ENCODE measurements at places on chromosomes 2 and 18. TPM values are rescaled to one million over a fixed set of nuclear protein-coding genes. Genes with fewer than 3 reads are reported as not detected.

DNA sequence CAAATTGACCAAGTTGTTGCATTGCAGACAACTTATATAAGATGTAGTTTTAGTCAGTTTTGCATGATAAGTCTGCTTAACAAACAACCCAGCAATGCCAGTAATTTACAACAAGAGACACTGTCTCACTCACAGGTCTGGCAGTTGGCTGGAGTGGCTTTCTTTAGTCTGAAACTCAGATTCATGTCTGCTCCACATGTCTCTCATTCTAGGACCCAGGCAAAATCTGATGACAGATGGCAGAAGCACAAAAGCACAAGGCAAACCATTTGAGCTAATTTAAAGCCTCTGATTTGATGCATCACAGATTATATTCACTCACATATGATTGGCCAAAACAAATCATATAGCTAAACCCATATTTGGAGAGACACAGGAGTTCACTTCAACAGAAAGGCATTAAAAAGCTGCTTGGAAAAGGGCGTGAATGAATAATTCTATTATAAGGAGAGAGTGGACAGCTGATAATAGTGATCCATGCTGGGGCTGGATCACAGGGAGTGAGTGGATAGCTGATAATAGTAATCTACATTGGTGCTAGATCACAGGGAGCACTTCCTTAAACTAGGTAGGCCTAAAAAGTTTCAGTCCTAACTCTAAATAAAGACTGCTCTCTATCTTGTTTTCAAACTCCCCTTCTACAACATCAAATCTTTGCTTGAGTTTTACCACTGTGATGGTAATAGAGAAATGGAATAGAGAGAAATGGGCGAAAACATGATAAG is 593.2 kb upstream of the ZNF804A start:
- no peak for DNase-seq

GRCh38 chr18:44245019-44245418 is 435.7 kb upstream of the SETBP1 start:
- DNase-seq, result no peak

DNA sequence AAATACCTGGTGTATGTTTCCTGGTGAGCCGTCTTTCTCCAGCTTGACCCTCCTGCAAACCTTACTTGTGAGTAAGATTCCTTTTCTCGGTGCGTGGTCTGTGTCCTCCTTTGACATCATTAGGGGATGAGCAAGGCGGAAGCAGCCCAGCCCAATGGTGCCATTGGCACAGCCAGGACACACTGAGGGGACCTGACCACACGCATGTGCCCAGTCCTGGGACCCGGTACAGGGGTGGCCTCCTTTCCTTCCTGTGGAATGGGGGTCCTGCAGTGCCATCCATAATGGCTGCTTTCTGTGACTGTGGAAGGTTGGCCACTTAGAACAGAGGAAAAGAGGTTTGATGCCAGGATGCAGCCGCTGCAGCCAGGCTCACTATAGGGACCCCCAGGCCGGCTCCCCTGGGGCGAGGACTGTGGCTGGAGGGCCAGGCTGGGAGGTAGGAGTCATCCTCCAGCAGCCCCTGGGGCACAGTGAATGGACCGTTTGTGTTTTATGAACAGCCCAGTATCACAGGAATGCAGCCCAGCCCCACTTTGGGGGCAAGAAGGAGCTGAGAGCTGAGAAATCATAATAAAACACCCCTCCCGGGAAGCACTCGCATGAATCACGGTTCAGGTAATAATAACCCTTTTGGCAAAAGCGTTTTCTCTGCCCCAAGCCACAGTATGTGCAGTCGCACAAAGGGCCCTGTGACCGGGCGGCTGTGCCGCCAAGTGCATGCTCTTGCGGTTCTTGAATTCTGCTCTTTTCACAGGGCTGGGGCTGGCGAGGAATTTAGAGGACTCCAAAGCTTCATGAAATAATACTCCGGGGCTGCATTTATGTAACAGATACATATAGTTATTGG is 73.2 kb downstream of the ASB1 start:
- DNase-seq, result no peak

DNA sequence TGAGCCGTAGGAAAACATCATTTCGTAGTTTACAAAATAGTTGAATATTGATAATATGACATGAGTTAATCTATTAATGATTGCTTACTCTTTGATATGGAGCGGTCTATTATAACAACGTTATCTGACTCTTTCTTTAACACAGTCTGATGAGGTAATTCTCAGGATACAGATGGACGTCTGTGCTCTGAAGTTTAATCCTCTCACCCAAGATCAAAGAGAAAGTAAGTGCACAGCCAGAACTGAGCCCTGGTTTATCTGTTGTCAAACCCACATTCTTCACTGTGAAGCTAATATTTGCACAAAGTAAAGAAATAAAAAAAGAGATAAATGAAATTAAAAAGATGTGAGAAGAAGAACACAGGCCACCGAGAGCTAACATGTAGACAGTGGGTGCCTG is 190.9 kb upstream of the COPS8 start:
- DNase-seq, result no peak

DNA sequence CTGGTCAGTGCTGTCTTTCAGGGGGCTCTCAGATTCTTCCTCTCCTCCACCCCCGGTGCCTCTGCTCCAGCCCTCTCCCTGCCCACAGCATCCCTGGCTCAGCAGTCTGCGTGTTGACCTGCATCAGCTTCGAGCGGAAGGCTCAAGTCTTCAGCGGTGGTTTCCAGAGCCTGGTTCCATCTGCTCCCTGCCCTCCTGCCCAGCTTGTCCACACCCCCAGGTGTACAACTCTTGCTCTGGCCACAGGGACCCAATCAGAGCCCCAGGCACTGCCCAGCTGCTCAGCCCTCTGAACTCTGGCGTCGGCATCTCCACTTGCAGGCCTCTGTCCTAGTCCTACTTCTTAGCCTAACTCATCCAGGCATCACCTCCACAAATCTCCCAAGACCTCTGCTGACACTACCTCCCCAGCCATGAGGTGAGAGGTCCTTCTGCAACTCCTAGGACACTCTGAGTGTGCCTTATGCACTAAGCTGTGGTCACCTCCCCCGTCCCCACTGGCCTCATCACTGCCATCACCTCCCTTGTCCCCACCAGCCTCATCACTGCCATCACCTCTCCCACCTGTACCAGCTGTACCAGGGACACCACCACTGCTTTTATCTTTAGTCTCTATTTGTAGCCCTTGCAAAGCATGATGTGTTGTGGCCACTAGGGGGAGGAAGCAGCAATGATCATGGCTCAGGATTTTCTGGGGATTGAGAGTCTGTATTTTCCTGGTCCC is 60.9 kb downstream of the EDAR start:
- peak; percentile 21 for DNase-seq

GRCh38 chr2:238509151-238509835 is 82.6 kb downstream of the ASB1 start:
- DNase-seq, result no peak

- no peak for DNase-seq
Observed at GRCh38 chr2:239519089-239519920, 118.5 kb upstream of the HDAC4 start.

GRCh38 chr18:57150828-57151227 is 3.9 kb downstream of the BOD1L2 start:
- DNase-seq, result no peak

- no peak for DNase-seq
Observed at GRCh38 chr2:229137639-229138038, 133.4 kb downstream of the PID1 start.

DNA sequence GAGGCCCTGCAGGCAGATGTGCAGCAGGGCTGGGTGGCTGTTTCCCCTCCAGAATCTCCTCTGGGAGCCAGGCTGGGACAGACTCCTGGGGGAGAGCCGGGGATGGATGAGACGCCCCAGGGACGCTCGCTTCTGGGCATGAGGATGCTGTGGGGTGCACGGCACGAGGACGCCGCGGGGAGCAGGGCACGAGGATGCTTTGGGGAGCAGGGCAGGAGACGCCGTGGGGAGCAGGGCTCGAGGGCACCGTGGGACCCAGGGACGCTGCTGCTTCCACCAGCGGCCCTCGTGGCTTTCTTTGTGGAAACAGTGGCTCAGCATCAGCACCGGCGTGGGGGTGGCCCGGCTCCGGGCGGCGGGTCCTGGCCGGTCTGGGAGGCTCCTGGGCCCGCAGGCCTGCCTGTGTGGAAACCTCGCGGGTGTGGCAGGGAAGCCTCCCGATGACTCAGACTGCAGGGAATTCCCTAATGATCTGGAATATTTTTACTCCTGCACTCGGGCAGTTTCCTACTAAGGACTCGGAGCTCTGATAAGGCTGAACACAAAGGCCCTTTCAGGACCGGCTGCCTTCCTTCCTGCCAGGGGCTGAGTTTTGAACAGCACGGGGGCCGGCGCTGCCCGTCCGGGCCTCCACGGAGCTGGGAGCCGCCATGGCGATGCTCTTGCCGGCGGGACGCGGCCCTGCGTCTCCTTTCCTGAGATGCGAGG is 62.6 kb downstream of the NFATC1 start:
- DNase-seq, result no peak

GRCh38 chr2:239684271-239684810 is 283.5 kb upstream of the HDAC4 start:
- no peak for DNase-seq

DNA sequence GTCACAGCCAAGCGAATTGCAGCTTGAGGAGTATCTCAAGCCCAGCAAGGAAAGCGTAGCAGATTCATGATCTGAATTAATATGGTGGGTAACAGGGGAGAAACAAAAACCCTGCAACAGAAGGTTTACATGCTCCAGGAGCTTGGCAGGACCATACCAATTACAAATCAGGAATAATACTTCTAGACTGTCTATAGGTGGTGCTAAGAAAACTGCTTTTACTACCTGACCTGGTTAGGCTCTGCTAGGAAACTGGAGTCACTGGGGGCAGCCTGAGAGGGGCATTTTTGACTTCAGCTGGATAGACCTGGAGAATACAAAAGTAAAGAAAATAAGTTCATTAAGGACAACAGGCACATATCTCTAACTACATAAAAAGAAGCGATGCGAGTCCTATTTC is 24.6 kb upstream of the SPOPL start:
- DNase-seq, result no peak

- DNase-seq, result no peak
Observed at GRCh38 chr18:75422341-75422910, 5.1 kb downstream of the SMIM21 start.

DNA sequence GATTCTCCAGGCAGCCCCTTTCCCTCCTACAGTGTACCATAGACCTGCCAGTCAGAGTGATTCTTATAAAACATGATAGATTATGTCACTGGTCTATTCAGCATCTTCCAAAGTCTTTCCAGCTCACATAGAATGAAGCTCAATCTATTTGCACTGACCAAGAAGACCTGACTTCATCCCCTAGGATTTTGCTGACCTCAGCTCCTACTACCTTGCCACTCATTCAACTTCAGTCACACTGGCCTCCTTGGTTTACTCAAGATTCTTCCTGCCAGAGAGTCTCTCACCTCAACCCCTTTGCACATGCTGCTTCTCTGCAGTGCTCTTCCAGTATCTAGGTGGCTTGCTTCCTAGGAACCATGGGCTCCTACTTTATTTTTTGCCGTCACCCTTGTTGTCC is 392.9 kb downstream of the PID1 start:
- no peak for DNase-seq

DNA sequence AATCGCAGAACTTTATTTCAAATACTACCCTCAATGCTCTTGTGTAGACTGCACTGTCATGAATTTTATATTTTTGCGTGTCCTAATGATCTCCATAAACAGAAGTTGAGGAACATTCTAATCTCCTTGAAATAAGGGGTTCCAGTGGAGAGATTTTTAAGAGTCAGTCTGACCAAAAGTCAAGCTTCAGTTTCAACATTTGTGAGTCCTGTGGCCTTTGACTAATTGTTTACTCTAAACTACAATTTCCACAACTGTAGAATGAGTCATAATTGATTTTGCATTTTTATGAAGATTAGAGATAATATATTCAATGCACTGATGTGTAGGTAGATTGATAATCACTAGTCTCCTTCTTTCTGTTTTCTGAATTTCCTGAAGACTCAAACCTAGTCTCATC is 720.3 kb upstream of the ID2 start:
- no peak for DNase-seq

- no peak for DNase-seq
Observed at GRCh38 chr2:148978706-148979105, 59.8 kb upstream of the LYPD6B start.

GRCh38 chr2:73818296-73818695 is 10.5 kb upstream of the STAMBP start:
- no peak for DNase-seq

- no peak for DNase-seq
Observed at GRCh38 chr2:226483143-226483542, 316.5 kb downstream of the IRS1 start.

GRCh38 chr2:26679867-26680266 is 12.7 kb upstream of the KCNK3 start:
- DNase-seq, result no peak

- DNase-seq, result no peak
Observed at GRCh38 chr2:132652474-132652873, 17.5 kb downstream of the LYPD1 start.

GRCh38 chr2:174711206-174711605 is 53.1 kb downstream of the CHRNA1 start:
- DNase-seq, result no peak

DNA sequence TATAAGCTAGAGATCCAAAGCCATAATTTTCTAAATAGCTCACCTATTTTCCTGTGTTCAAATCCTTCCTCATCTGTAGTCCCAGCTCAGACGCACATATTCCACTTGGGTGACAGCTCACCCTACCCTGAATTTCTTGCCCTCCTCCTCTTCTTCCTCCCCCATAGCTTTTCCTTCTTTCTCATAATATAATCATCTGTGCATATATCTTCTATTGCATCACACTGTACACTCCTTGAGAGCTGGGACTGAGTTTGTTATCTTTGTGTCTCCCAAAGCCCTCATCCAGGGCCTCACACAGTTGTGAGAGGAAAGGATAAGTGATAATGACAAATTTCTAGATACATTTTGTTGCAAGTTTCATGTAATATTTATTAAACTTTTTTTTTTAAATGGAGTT is 55.9 kb upstream of the RTN4 start:
- no peak for DNase-seq

The SULT1C3 gene
- not detected for total RNA-seq

The LRRC30 gene
- not detected for total RNA-seq

The ARHGEF4 gene
- total RNA-seq, result 4.1 TPM

The HOXD1 gene
- total RNA-seq, result not detected

The CHRNG gene
- not detected for total RNA-seq

The INHBB gene
- total RNA-seq, result 7.1 TPM

The RASGRP3 gene
- total RNA-seq, result 55.7 TPM

The SNED1 gene
- total RNA-seq, result 6.7 TPM

Data from Right ventricle myocardium inferior (tissue), 1 donor.